ENCODE measurements at places on chromosomes 3 and 15.

- DNase-seq: no peak
Measured at GRCh38 chr15:70034141-70034540, 63.6 kb downstream of the TLE3 start.

- DNase-seq: no peak
Measured at GRCh38 chr3:131546441-131546840, 43.7 kb upstream of the MRPL3 start.

GRCh38 chr15:58437531-58438105 lies 5.8 kb downstream of the LIPC start:
- no peak for DNase-seq

DNA sequence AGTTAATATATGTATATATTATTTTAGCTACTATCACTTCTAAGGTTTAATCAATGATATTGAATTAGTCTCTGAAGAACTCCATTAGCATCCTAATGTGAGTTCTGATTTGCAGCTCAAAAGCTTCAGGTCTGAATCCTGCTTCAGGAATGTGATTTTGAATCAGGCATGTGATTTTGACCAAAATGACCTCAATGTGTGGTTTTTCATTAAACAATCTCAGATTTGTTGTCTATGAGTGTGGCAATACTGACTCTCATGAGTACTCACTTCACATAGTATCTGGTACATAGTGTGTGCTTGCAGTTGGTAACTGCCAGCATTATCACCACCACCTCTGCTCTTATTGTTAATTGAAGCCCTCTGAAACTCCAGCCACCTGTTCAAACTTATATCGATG lies 251.0 kb downstream of the KCNH8 start:
- no peak for DNase-seq

DNA sequence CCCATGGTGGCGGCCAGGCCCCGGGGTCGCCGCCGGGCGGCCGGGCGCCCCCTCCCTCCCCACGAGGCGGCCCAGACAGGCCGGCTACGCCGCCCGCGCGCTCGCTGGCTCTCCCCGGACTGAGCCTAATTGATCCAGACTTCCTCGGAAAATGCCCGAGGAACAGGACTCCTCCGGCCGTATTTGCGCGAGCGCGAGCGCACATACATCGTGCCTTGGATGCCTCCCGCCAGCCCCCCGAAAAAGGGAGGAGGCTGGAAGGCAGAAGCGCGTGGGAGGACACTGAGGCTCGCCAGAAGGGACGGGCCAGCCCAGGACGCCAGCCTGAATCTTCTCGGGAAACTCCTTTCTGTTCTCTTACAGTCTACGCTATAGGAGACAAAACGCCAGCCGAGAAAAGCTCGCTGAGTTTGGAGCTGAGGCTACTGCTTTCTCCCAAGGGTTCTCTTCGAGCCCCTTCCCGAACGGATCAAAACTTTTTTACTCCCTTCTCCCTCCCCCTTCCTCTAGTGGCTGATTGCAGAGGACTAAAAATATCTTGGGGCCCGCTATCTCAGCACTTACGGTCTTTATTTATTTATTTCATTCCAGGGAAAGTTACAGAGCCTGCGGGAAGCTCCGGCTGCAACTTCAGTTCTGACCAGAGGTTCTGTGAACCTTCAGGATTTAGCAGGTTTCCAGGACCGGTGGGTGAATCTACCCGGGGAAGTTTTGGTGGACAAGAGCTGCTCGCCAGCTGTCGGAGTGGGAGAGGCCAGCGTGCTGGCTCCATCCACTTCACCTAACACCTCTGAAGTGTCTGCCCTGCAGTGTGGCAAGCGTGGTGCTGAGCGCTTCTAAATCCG lies at the start of gene PDZRN3:
TSS of gene PDZRN3 (minus strand) at position 121 of the 845 bp plus-strand sequence.
- DNase-seq: no peak

DNA sequence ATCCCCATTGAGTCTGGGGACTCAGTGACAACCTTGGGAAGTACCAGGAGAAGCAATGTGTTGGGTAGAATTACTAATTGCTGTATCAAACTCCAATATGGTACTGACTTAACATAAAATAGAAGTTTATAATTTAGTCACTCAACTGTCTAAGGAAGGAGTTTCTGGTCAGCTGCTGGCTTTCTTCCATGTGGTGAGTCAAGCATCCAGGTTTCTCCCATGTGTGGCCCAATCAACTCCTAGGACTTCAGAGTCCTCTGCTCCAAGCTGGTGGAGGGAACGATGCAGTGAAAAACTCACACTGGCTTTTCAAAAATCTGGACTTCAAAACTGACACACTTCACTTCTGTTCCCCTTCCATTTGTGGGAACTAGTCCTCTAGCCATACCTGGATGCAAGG lies 25.2 kb downstream of the WNT5A start:
- no peak for DNase-seq

GRCh38 chr3:7144697-7145308 lies 283.9 kb downstream of the GRM7 start:
- DNase-seq: no peak

DNA sequence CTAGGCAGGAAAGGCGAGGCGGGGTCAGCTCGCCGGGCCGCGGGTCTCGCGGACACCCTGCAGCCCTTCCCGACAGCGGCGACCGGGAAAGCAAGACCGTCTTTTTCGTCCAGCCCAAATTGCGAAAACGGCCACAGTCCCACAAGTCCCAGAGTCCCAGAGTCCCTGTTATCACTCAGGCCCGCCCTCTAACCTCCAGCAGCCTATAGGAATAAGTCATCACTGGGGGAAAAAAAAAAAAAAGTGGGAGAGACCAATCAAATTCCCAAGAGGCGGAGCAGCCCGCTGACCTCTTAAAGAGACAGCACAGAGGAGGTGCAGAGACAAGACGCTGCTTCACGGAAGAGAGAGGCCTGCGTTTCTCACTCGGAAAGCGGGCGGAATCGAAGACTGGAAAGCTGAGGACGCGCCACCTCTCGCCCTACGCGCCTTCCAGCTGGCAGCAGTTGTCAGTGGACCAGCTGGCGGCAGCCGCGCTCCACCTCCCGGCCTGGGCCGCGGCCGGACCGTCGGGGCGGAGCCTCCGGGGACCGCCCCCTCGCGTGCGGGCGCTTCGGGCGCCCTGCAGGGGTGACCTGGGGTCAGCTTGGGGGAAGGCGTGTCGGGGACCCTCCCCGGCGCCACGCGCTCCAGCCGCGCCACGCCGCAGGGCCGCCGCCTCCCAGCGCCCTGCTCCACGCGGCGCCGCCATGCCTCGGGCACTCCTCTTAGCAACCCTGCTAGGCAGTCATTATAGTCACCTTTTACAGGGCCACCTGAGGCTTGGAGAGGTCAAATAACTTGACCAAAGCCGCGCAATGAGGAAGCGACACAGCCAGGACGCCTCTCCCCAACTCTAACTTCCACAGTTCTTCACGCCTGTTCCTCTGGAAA lies at the start of gene TPRA1:
TSS of gene TPRA1 (minus strand) at position 141 of the 873 bp plus-strand sequence. CDS start 10,587 bp downstream, outside the sequence.
- peak; percentile 75 for DNase-seq

- DNase-seq: no peak
Measured at GRCh38 chr3:118400886-118401285, 633.8 kb downstream of the IGSF11 start.

GRCh38 chr3:140296796-140297352 lies 361.9 kb downstream of the CLSTN2 start:
- no peak for DNase-seq

GRCh38 chr15:48566668-48567067 lies 78.8 kb downstream of the FBN1 start:
- DNase-seq: no peak

DNA sequence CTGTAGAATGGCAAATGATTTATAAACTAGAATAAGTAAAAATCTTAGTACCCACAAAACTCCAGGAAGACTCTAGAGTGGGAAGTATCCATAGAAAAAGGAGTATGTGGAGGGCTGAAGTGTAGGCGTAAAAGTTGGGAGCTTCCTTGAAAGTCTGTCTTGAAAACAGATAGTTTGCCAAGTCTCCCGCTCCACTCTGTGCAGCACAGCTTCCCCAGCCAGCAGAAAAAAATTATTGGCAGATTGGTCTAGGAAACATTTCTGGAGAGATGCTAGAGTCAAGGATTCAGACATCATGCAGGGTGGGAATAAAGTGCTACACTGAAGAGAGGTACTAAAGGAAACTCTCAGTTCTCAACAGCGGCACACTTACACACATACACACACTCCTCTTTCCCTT lies 53.4 kb upstream of the CD200R1L start:
- no peak for DNase-seq
